T-helper 9 cell (primary cell): ENCODE measurements at places on chromosomes 3 and 15.

GRCh38 chr3:37729119-37729518 is 132.6 kb upstream of the CTDSPL start:
- no peak for DNase-seq

GRCh38 chr3:27596921-27597320 is 112.7 kb upstream of the SLC4A7 start:
- no peak for DNase-seq

GRCh38 chr3:76026379-76026778 is 241.0 kb upstream of the ZNF717 start:
- DNase-seq, result no peak

GRCh38 chr3:174333640-174334039 is 525.5 kb upstream of the NAALADL2 start:
- DNase-seq, result no peak

- no peak for DNase-seq
These were observed 60.1 kb downstream of the SGO1 start for GRCh38 chr3:20125897-20126296.

DNA sequence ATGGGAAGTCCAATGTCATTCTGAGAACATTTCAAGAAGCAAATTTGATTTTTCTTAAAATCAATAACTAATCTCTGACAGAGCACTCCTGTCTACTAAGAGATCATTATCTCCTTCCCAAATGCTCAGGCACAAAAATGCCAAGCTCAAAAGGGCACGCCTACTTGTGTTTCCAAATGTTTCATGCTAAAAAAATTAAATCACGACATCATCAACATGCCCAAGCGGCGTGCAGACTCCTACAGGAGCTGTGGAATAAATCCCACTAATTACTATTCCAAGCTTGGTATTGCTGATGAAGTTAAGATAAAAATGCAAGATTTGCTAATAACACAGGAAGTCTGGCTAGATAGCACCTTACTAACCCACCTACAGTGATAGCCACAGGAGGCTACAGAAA is 140.8 kb downstream of the OSBPL10 start:
- no peak for DNase-seq

DNA sequence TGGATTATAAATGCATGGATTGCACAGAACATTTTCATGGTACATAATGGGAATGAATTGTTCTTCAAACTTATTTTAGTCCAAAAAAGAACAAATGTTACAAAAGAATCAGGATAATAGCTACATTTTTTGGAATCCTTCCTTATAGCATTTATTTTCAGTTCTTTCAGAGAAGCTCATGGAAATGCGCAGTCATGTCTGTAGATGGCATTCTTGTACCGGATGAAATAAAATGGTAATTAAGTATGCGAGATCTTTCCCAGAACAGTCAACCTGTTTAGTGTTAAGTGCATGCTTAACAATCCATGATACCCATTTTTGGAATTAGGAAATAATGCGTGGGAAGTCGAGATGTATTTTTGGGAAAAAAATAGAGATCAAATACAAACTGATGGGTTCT is 38.2 kb upstream of the GOLGA8B start:
- DNase-seq, result no peak

DNA sequence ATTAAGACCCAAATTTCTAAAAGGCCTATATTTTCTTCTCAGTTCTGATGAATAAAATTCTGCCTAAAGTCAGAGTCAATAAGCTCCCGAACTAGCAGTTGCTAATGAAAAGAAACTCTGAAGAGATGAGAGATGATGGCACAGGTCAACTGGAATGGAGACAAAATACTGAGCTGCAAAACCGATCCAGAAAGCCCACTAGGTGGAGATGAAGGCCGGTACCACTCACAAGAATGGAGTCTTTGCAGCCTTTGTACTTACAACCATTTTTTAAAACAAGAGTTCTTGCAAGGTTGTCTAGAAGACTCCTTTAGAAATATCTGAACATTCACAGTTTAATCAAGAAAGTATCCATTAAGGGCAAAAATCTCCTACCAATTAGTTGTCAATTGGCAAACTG is 119.9 kb upstream of the TJP1 start:
- no peak for DNase-seq
